IgD-negative memory B cell (primary cell): ENCODE measurements at places on chromosomes 3 and 15. TPM values are rescaled to one million over a fixed set of nuclear protein-coding genes. Genes with fewer than 3 reads are reported as not detected.

Gene SUCLG2
- polyA plus RNA-seq, result 56.6 TPM

Gene TMEM212
- not detected for polyA plus RNA-seq

Gene TNFSF10
- 33.5 TPM for polyA plus RNA-seq

Gene NUSAP1
- polyA plus RNA-seq, result 4.7 TPM

Gene RYR3
- polyA plus RNA-seq, result 0.08 TPM

Gene CTXN2
- polyA plus RNA-seq, result not detected

Gene LMAN1L
- not detected for polyA plus RNA-seq

Gene ANKRD34C
- polyA plus RNA-seq, result not detected

Gene FGF12
- polyA plus RNA-seq, result 0.38 TPM

Gene CYP1A2
- polyA plus RNA-seq, result not detected

Gene CACNA2D2
- 0.11 TPM for polyA plus RNA-seq

Gene CLDN18
- not detected for polyA plus RNA-seq

Gene KLF13
- polyA plus RNA-seq, result 81.4 TPM

Gene SLC28A1
- polyA plus RNA-seq, result not detected

Gene CTDSPL
- polyA plus RNA-seq, result not detected

Gene DPPA2
- not detected for polyA plus RNA-seq

Gene CHAC1
- 0.84 TPM for polyA plus RNA-seq

Gene CD200
- 40.9 TPM for polyA plus RNA-seq

Gene FSIP1
- 0.61 TPM for polyA plus RNA-seq
